ENCODE measurements at places on chromosomes 2 and 18. TPM values are rescaled to one million over a fixed set of nuclear protein-coding genes. Genes with fewer than 3 reads are reported as not detected.

Gene GALNT5
- 30.0 TPM for total RNA-seq

Gene ZNF385B
- 0.25 TPM for total RNA-seq

Gene SNTG2
- total RNA-seq: not detected

Gene TOGARAM2
- 0.07 TPM for total RNA-seq

DNA sequence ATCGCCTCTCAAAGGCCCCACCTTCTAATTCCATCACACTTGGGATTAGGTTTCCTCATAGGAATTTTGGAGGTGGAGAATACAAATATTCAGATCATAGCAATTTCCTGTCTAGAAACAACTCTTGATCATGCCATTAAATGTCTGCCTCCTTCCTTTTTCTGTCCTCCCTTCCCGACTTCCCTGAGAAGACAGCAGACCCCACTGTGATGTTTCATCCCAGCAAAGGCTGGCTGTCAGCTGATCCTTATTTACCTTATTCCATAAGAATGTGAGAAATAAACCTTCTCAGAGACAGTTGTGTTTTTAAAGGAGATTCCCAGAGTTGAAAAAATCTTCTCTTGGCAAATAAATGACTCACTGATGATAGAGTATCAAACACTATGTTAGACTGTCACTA lies 133.9 kb downstream of the TDRD15 start:
- no peaks in the 10 kb centered on the region for H3K27me3 ChIP-seq
- peak overlapping the region; percentile 17 for H3K4me3 ChIP-seq

GRCh38 chr2:204453730-204454167 lies 91.5 kb upstream of the PARD3B start:
- H3K27ac ChIP-seq: peak overlapping the region; percentile 99
- no peak overlapping the region for H3K4me3 ChIP-seq
- DNase-seq: no peak
- H3K36me3 ChIP-seq: no peaks in the 10 kb centered on the region
- H3K4me1 ChIP-seq: peaks cover 31% of the 10 kb centered on the region

DNA sequence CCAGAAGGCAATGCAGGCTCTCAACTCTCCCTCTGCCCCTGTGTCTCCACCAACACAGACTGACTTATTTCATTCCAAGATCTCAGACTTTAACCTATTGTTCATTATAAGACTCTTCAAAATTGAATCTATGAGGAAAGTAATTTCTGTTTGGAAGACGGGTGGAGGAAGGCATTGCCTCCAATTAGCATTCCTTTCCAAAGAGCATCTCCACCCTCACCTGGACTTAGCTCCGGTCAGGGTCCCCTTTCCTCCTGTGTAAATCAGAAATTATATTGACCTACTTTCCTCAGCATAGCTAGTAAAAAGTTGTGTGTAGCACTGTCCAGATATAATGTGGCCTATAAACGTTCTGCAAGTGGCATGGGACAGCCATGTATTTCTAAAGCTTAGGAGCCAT lies 230.4 kb upstream of the ACVR2A start:
- DNase-seq: no peak
- peaks cover 13% of the 10 kb centered on the region for H3K4me1 ChIP-seq
- H3K27ac ChIP-seq: no peak overlapping the region
- H3K27me3 ChIP-seq: peaks cover 4% of the 10 kb centered on the region

Measured in chondrocyte (in vitro differentiated cells).